ENCODE measurements at places on chromosomes 1 and 21.

DNA sequence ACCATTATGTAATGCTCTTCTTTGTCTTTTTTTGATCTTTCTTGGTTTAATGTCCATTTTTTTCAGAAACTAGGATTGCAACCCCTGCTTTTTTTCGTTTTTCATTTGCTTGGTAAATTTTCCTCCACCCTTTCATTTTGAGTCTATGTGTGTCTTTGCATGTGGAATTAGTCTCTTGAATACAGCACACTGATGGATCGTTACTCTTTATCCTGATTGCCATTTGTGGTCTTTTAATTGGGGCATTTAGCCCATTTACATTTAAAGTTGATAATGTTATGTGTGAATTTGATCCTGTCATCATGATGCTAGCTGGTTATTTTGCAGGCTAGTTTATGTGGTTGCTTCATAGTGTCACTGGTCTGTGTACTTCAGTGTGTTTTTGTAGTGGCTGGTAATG, 75.6 kb upstream of the ETV3 start:
- no peak for DNase-seq

DNA sequence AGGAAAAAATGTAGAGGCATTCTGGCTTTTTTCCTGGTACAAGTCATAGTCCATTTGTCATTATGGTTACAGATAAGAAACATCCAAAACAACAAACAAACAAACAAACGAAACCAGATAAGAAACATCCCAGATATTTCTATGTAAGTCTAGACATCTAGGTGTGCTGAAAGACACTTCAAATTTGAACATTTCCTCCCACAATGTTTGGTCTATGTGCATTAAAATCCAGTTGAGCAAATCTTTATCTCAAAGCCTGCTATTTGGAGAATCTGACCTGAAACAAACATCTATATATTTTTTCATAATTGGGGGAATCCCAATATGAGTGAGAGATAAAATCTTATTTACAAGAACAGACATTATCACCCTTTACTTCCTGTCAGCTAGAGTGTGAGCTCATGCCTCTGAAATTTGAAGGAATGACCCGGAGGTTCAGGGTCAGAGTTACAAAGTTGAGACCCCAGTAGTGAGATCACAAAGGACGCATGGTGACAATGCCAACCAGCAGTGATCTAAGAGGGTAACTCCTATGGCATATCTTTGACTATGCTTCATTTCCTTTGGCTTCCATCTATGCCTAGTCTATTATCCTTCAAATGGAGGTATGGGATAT, 182.9 kb upstream of the ATP1B1 start:
- no peak for DNase-seq

DNA sequence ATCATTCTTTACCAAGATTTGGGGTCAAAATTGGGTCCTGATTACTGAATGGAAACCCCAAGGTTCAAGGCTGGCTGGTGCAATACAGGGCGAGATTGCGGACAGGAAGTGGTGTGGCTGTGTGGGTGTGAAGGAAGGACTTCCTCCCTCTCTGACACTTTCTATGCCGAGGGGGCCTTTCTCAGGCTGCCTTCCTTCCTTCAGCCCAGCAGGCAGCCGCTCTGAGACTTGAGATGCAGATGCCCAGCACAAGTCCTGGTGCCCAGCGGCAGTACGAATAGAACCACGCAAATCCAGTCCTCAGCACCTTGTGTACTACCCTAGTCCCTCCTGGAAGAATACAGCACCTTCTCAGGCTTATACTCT, 16.3 kb downstream of the BATF3 start:
- DNase-seq, result no peak

- no peak for DNase-seq
These were observed 465 bp upstream of the CFHR3 start for GRCh38 chr1:196774175-196774574.

GRCh38 chr1:13699936-13700520, at the start of gene PRDM2:
Gene PRDM2, plus strand, starts transcription at chr1:13700188. Its CDS starts 15,418 bp downstream, at chr1:13715606.
- peak; percentile 75 for DNase-seq

DNA sequence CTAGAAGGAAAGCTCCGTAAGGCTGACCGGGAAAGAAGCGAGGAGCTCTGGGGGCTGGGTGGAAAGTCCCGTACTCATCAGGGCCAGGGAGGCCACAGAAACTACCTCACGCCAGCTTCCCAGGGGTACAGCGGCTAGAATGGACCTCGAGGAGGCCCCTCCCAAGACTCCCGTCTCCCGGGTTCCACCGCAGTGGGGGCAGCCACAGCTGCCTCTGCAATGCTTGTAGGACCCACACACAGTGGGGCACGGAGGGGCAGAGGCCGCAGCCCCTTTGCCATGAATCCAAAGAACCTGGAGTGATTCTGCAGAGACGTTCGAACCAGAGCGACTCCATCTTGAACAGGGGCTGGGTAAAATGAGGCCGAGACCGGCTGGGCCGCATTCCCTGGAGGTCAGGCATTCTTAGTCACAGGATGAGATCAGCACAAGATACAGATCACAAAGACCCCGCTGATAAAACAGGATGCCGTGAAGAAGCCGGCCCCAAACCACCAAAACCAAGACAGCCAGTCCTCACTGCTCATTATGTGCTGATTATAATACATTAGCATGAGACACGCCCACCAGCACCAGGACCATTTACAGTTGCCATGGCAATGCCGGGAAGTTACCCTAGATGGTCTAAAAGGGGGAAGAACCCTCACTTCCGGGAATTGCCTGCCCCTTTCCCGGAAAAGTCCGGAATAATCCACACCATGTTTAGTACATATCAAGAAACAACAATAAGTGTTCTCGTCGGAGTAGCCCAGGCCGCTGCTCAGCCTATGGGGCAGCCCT, 1.6 kb upstream of the ANKRD65 start:
- peak; percentile 51 for DNase-seq

- DNase-seq, result no peak
These were observed 78.8 kb upstream of the ABCD3 start for GRCh38 chr1:94339206-94339927.

- no peak for DNase-seq
These were observed 84.3 kb downstream of the PTPN14 start for GRCh38 chr1:214467078-214467585.

DNA sequence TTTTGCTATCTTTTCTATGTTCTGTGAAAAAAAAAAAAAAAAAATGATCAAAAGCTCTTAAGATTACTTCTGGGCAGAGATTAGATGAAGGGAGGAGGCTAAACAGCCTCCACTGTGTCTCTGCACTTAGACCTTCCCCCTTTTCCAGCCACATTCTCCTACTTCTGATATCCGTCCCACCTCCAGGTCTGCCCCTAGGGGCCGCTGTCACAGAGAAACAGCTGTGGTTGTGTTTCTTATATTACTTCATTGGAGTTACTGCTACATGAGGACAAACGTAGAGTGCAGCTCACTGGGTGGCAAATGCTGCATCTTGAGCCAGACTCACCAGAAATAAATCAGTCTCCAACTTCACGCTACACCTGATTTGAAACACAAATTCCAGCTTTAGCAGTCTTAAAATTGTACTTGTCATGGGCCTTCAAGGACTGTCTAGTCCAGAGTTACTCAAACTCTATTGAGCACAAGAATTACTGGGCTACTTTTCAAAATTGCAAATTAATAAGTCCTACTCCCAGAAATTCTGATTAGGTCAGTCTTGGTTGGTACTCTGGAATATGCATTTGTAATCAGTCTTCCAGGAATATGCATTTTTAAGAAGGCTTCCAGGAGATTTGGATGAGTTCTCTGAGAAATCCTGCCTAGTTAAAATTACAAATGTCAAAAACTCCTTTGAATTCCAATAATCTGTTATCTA, 125.2 kb upstream of the PTBP2 start:
- DNase-seq, result no peak

DNA sequence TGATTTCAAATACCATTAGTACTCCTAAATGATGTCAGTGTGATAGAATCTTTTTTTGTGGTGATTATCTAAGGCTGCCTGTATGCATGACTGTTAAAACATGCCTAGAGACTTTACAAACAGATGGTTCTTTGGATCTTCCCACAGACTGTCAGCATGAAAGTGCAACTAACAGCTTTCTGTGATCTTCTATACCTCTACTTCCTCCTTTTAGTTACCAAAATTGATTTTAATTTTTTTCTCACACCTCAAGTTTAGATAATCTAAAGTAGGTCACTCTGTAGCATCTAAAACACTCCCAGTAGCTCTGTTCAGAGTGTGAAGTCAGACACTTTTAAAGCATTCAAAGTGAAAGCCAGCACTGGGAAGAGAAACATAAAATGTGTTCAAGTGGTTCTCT, 534.5 kb downstream of the PTPRC start:
- no peak for DNase-seq

DNA sequence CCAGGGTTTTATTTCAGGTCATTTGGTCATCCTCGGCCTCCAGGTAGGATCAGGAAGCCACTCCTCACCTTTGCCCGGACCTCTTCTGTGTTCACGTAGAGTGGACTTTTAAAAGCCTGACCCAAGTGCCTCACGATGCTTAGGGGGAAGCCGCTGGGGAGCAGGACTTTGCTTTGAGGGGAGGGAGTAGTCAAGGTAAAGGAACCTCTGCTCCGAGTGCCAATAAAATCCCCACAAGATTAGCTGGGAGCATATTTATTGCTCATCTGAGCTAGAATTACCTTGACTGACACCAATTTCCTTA, 603 bp upstream of the DHRS3 start:
- no peak for DNase-seq
